PC-9 (cell line): ENCODE measurements at places on chromosomes 1 and 21. TPM values are rescaled to one million over a fixed set of nuclear protein-coding genes. Genes with fewer than 3 reads are reported as not detected.
A peak's percentile ranks its signal among the peaks of the same experiment; 100 is the strongest.

GRCh38 chr1:88341447-88341846, 342.6 kb upstream of the PKN2 start:
- no peak overlapping the region for H3K27ac ChIP-seq
- no peaks in the 10 kb centered on the region for H3K4me1 ChIP-seq
- H3K27me3 ChIP-seq = no peaks in the 10 kb centered on the region
- H3K36me3 ChIP-seq = no peaks in the 10 kb centered on the region
- no peak for DNase-seq
- no peak overlapping the region for H3K4me3 ChIP-seq

DNA sequence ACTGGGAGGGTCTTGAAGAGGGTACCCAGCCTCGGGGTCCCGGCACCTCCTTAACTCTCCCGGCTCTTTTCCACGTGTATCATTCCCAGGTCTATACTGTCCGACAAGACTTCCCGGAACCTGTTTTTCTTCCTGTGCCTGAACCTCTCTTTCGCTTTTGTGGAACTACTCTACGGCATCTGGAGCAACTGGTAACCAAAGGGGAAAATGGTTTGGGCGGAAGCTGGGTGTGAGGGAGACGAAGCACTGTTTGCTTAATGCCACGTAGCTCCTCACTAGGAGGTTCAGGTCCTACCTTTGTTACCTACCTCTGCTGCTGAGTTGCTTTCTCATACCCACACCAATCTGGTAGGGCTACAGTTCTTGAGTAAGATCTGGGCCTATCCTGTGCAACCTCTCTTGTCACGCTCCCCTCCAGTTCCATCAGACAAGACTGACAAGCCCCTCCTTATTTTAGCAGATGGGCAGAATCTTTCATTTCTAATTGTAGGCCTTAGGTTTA, 642 bp downstream of the SLC30A7 start:
- peak overlapping the region; percentile 76 for H3K4me3 ChIP-seq
- DNase-seq = peak; percentile 88
- H3K4me1 ChIP-seq = peaks cover 31% of the 10 kb centered on the region
- H3K36me3 ChIP-seq = peaks cover 37% of the 10 kb centered on the region
- H3K27ac ChIP-seq = peak overlapping the region; percentile 95
- no peaks in the 10 kb centered on the region for H3K27me3 ChIP-seq

GRCh38 chr1:205983925-205984725, 19.1 kb downstream of the RAB7B start:
- H3K27me3 ChIP-seq = no peaks in the 10 kb centered on the region
- H3K4me3 ChIP-seq = no peak overlapping the region
- no peak overlapping the region for H3K27ac ChIP-seq
- H3K36me3 ChIP-seq = no peaks in the 10 kb centered on the region

DNA sequence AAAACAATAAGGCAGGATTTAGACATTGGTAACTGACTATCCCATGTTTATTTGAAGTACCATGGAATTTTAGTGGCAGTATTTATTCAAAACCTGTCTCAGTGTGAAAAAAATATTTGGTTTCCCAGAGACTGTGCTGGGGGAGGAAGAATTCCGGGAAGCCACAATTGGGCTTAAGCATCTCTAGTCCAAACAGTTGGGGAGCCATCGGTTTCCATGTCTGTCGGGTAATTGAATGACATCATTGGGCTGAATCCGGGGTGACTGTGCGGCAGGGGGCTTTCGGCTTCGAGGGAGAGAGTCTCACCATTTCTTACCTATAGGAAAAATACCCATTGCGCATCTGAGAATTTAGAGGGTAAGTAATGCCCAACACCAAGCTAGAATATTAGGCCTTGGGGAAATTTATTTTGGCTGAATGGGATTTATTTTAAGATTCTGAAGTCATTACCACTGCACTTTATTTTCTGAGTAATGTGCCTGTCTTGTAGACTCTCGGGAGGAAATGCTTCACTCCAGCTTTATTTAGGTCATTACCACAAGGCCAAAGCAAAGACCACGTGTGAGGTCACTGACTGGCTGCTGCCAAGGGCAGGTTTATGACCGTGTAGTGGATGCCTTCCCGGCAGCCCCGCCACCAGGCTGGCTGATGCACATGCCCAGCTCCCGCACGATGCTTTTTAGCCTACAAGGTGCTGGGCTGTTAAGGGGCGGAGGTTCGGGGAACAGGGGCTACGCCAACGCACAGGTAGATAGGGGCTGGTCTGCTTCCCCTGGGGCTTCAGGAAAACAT, 23.1 kb upstream of the UMODL1 start:
- H3K36me3 ChIP-seq = no peaks in the 10 kb centered on the region
- H3K27me3 ChIP-seq = peaks cover 4% of the 10 kb centered on the region; the same call in 1 of the 2 replicates
- no peaks in the 10 kb centered on the region for H3K4me1 ChIP-seq
- H3K27ac ChIP-seq = no peak overlapping the region

Gene TFF3
- not detected in 2 replicates for total RNA-seq

Gene SLC37A1
- 23.5 and 26.7 TPM in 2 replicates for total RNA-seq
